Myocyte (in vitro differentiated cells): ENCODE measurements at places on chromosomes 2 and 18.

- DNase-seq = no peak
Observed at GRCh38 chr2:195967336-195967735, 101.3 kb downstream of the DNAH7 start.

- peak; percentile 46 for DNase-seq
Observed at GRCh38 chr2:219907011-219907365, 279.6 kb downstream of the SLC4A3 start.

- DNase-seq = no peak
Observed at GRCh38 chr2:216130346-216130971, 21.3 kb downstream of the XRCC5 start.

DNA sequence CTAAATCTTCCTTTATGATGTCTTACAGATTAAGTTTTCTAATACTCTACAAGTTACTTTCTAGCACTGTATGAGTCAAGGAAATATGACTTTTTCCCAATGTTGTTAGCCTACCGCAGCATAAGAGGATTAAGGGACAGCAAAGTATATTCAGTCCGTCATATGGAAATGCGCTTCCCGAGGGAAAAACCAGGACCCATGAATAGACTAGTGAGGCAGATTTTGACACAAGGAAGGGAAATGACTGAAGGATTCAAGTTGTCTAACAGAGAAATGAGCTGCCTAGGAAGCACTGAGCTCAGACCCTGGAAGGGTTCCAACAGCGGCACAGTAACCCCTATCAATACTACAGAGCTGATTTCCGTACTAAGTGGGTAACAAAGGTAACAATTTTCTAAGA is 12.0 kb downstream of the SEPTIN10 start:
- DNase-seq = no peak

DNA sequence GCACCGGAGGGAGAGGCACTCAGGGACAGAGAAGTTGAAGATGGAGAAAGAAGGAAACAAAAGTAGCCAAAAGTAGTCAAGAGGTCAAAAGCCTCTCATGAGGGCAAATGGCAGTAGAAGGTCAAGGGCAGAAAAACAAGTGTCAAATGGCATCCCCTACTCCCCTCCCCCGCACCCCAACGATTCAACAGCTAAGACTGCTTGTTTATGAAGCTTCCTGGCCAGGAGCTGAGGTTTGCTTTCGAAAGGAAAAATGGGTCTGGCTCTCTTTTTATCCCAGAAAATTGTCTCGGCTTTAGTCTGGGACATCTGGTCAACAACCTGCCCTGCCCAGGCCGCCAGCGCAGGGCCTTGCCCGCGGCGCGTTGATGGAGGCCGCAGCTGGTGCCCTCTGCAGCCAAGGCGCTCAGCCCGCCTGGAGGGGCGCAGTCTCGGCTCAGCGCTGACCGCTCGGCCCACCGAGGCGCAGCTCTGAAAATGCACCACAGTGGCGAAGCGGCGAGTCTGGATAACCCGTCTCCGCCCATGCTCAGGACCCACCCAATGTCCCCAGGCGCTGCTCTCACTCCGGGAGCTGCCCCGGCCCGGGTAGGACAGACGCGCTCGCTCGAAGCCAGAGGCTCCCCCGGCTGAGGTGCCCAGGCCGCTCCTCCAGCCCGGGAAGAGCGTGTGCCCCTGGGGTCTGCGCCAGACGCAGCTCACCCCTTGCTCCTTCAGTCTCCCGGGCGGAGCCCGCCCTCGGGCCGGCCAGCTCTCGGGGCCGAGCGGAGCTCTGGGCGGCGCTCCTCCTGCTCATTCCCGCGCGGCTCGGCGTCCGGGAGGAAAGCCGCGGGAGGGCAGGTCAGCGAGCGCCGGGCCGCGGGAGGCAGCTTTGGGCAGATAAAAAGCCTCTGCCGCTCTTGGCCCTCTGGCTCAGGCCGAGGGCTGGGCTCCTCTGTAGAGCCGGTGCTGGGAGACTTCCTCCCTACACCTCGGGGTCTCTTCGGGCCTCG is 1.8 kb upstream of the TBR1 start:
- DNase-seq = peak; percentile 58

- DNase-seq = no peak
Observed at GRCh38 chr2:195535911-195536522, 121.0 kb upstream of the SLC39A10 start.

- DNase-seq = no peak
Observed at GRCh38 chr18:53864770-53865169, 359.7 kb downstream of the MBD2 start.

GRCh38 chr2:162422894-162423293 is 79.0 kb downstream of the GCA start:
- peak; percentile 2 for DNase-seq

GRCh38 chr2:220913384-220913783 is 658.7 kb downstream of the EPHA4 start:
- no peak for DNase-seq

DNA sequence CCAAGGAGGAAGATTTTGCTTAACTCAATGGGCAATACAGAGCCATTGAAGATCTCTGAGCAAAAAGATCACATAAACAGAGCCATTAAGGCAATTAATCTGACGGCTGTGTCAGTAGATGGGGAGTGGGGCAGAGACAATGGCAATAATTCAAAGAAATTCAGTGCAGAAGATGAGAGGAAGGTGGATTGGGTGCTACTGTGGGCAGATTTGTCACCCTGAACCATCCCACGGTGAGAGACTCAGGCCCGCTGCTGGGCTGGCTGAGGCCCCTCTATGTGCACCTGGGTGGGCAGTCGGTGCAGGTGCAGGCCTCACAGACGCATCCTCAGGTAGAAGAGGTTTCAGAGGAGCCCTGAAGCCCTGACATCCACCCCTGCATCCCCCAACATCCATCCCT is 458.6 kb downstream of the EIPR1 start:
- DNase-seq = no peak

DNA sequence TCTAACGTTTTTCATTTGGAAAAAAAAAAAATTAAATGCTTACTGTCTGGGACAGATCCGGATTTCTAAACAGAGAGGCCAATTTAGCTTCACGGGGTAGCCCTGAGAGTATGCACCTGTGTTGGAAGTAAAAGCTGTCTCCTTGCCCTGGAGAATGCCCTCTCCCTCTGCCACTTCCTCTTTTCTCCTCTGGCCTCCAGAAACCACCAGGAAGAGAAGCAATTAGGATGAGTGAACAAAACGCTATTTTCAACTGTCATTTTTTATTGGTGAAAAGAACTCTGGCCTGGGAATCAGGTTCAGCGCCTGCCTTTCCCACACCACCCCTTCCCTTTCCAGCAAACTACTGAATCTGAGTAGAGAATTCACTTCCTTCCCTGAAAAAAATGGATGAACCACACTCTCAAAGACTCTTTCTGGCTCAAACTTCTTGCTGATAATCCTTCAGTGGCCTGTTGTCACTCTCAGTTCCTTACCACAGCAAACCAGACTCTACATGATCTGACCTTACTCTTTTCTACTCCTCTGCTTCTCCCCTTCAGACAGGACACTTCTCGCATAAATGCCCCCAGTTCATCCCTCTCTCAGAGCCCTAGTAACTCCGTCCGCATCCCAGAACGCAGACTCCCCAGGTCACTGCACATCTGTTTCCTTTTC is 29.8 kb downstream of the KLF7 start:
- DNase-seq = no peak

DNA sequence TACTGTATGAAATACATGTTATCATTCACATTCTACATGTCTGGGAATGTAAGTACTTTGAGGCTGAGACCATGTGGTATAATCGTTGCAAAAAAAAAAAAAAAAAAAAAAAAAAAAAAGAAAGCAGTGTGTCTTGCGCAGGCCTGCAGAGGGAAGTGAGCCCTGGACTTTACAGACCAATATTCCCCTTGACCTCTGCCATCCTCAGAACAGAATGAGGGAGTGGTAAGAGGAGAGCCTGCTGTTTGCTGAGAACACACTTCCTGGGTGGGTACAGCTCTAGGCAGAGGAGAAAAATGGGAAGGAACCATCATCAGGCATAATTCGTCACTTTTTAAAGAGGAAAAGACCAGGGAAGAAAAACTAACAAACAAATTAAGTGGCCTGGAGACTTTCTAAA is 28.8 kb upstream of the TBC1D8 start:
- no peak for DNase-seq

GRCh38 chr2:140018541-140018940 is 1238.4 kb upstream of the NXPH2 start:
- DNase-seq = no peak

DNA sequence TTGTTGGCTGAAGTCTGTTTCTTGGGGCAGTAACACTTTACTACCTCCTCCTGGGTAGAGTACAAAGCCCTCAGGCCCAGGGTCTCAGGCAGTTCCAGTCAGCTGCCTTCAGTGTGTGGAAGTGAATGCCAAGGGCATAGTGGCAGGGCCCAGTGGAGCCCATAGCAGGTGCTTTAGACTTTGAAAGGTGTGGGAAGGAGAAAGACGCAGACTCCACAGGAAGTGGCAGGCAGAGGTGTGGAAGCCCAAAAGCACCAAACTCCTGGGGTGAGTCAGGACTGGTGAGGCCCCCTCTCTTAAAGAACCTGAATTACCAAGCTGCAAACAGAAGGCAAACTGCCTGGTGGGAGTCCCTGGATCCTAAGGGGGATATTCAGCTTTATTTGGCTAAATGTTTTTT is 45.3 kb downstream of the ADAM23 start:
- no peak for DNase-seq

- DNase-seq = no peak
Observed at GRCh38 chr18:45026162-45026561, 345.5 kb downstream of the SETBP1 start.

DNA sequence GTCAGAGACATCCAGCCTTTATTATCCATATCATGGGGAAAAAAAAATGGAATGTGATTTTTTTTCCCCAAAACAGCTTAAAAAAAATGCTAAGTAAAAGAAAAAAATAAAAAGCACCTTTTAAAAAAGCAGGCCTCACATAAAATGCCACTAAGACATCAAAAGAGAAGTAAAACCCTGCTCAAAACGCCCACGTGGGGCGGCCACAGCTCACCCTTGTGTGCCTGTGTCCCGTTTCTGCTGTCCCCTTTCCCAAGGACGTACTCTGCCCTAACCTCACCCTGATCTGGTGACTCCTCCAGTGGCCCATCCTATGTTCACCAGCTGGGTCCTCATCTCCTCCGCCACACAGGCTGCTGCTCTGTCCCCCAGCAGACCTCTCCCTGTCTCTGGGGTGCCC is 125.4 kb downstream of the NEDD4L start:
- DNase-seq = no peak

DNA sequence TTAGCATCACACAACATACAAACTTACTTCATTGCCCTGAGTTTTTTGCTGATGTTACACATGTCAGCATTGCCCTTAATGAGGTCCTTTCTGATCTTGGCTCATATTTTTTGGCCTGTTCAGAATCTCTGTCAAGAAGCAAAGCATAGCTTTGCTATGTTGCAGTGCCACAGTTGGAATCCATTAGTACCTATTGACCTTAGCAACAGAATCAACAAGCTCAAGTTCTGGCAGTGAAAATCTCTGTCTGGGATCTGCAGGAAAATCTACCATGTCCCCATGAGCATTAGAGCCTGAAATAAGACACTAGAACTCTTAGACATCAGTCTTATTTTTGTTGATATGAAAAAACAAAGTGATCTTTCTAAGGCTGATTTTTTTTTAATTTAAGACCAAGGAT is 105.6 kb upstream of the FHL2 start:
- DNase-seq = no peak

- no peak for DNase-seq
Observed at GRCh38 chr18:37432436-37433195, 133.0 kb downstream of the CELF4 start.

GRCh38 chr2:32965523-32966171 is 18.9 kb downstream of the LTBP1 start:
- no peak for DNase-seq

DNA sequence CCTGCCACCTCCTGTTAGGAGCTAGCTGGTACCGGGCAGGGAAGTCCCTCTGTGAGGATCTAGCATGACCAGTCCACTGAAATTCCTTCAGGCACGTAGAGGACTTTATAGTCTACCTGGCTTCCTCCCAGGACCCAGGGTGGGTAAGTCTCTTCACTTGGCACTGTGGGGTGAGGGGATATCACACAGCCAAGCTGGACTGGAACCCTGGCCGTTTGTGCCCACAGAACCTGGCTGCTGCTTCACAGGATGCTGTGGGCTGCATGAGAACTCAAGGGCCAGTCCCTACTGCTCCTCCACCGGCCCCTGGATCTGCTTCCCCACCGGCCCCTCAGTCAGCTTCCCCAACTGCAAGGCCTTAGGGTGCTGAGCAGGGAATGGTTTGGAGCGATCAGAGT is 35.8 kb downstream of the HS1BP3 start:
- DNase-seq = no peak

DNA sequence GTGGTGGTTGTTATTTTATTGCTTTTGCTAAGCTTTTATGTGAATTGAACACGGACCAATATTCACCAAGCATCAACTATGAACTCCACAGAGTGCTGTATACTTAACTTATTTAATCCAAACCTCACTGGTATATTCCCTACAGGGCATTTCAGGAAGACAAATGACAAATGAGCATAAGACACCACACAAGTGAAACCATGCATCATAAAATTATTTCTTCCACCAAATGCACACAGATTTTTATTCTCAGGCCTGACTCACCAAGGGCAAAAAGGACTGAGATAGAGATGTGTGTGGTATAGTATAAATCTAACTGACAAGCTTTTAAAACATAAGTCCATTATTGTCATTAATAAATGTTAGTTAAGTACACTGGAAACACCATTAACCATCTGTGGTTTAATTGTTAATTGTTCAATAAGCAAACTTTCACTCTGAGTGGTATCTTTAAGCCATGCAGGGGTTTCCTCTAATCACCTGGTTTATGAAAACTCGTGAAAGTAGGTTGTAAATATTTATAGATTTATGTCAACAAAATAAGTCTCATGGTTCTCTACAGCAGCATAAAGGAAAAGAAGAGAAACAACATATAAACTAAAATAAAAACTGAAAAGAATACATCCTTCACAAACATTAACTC is 77.6 kb upstream of the CRIM1 start:
- no peak for DNase-seq
